ENCODE measurements at places on chromosomes 6 and 20.

- no peak for DNase-seq
Measured at GRCh38 chr6:33974471-33974870, 170.7 kb upstream of the MLN start.

DNA sequence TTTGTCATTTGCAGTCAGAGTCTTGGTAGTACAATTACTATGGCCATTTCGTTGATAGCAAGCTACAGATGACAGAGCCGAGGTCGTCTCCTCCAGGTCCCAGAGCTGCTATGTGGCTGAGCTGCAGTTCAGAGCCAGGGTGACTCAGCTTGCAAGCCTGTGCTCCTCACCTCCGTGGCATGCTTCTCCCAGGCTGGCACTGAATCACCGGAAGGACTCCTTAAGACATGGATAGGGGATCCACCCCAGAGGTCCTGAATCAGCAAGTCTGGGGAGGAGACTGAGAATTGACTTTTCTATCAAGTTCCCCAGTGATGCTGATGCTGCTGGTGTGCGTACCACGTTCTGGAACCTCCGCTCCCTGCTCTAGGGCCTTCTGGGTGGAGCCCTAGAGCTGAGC lies 291.2 kb downstream of the CDH26 start:
- DNase-seq = no peak

DNA sequence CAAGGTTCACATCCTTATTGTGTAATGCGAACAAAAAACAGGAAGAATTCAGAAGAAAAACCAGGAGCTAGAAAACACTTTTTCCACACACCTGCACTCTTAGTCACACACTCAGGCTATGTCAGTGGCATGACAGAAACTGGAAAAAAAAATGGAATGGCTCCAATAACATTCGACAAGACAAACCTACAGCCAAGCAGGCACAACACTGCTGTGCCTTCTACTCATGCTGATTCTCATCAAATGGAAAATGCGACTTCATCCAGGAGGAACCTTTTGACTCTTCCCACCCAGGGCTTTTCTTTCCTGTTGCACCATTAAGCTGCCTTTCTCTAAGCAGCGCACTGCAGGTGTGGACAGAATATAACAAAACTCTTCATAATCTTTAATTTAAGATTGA lies 163.2 kb upstream of the BTBD3 start:
- no peak for DNase-seq

- no peak for DNase-seq
Measured at GRCh38 chr6:44201200-44201599, 15.5 kb upstream of the MYMX start.

GRCh38 chr6:74853991-74854390 lies 351.9 kb downstream of the COL12A1 start:
- DNase-seq = no peak

DNA sequence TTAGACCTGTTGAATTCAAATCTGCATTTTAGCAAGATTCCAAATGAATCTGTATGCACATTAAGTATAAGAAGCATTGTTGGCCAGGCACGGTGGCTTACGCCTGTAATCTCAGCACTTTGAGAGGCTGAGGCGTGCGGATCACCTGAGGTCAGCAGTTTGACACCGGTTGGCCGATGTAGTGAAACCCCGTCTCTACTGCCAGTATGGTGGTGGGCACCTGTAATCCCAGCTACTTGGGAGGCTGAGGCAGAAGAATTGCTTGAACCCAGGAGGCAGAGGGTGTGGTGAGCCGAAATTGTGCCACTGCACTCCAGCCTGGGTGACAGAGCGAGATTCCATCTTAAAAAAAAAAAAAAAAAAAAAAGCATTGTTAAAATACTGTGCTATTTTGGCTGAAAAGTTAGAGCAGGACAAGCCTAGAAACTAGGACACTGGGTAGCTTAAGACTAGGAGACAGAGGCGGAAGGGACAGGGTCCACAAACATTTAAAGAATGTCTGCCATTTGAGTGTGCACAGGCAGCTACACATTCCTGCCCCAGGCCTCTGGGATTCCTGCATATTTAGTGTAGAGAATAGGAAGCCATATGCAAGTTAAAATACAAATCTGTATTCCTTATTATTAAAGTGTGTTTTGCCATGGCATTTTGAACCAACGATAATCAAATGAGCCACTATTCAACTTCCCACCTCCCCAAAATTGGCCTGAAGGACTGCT lies 45.1 kb upstream of the EEF1A1 start:
- DNase-seq = no peak

DNA sequence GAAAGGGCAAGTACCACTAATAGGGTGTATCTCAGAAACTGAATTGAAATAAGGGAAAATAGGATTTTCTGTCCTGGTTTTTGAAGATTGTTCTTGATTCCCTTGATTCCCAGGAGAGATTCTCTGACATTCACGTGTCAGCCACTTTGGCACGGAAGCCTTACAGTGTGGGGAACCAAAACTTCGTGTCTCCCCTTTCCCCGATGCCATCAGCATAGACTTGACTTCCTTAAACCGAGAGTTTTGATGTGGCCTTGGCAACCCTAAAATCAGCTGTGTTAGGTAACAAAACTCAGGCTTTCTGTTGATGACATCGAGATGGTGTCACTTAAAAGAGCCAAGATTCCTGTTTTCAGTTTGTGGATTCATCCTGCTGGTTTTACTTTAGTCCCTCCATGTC lies 7.5 kb downstream of the HMGN4 start:
- DNase-seq = no peak

DNA sequence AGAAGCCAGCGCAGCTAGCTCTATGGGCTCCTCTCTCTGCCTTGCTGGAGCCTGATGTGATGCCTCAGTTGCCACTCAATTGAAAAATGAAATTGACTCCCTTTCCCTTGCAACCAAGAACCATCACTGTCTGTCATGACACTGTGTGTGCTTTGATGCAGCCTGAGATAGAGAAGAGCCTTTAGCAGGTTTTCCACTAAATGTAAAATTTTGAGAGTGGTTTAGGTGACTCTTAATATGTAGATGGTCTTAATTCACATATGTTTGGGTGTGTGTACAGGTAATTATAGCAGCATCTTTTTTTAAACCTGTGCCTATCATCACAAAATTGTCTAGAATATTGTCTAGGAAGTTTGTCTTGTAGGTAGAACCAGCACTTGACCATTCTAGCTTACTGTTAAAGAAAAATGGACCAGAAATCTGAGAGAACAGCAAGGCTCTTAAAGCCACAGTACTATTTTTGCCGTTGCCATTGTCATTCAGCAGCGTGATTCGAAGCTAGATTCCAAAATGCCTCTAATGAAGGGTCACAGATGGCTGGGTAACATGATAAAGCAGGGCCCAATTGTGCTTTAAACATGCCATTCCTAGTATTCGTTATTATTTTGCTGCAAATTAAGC lies 1.3 kb downstream of the ARFGEF3 start:
- no peak for DNase-seq

All from stimulated activated CD8-positive, alpha-beta memory T cell treated with anti-CD3 and anti-CD28 coated beads, Interleukin-7, amount 100 ng/mL, for 1 hour (primary cell).